Hematopoietic multipotent progenitor cell treated with erythropoietin and hydrocortisone succinate and interleukin-3 and kit ligand, for 6 days (in vitro differentiated cells): ENCODE measurements at places on chromosomes 2 and 18.

DNA sequence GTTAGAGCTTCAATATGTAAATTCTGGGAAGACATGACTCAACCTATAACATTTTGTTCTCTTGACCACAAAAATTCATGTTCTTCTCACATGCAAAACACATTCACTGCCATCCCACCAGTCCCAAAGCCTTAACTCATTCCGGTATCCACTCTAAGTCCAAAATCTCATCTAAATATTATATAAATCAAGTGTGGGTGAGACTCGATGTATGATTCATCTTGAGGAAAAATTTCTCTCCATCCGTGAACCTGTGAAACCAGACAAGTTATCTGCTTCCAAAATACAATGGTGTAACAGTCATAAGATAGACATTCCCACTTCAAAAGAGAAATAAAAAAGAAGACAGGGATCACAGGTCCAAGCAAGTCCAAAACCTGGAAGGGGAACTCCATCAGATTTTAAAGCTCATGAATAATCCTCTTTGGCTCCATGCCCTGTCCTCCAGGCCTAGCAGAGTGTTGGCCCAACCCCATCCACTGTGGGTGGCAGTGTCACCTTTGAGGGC is 101.3 kb downstream of the RAD51AP2 start:
- DNase-seq, result no peak

GRCh38 chr2:25340181-25340921 is 1.4 kb downstream of the DNMT3A start:
- peak; percentile 60 for DNase-seq

DNA sequence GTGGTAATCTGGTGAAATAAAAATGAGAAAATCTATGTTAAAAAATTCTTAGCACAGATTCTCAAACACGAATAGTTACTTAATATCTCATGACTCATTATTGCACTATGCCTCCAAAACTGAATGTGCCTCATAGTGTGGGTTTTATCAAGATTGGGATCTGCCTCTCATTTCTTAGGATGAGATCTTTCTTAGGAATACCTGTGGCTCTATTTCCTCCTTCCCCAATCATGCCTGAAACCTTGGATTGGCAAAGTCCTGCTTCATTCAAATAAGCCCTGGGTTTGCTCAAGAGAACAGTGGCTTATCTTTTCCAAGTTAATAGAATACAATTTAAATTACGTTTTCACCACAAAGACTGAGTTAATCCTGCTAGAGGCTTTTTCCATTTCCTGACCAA is 100.3 kb downstream of the DPP10 start:
- no peak for DNase-seq

GRCh38 chr2:23041443-23041842 is 343.5 kb upstream of the KLHL29 start:
- DNase-seq, result no peak

- no peak for DNase-seq
These were observed 22.4 kb downstream of the PTPN2 start for GRCh38 chr18:12861637-12862036.

- no peak for DNase-seq
These were observed 189.4 kb downstream of the PLCL1 start for GRCh38 chr2:197993830-197994229.

DNA sequence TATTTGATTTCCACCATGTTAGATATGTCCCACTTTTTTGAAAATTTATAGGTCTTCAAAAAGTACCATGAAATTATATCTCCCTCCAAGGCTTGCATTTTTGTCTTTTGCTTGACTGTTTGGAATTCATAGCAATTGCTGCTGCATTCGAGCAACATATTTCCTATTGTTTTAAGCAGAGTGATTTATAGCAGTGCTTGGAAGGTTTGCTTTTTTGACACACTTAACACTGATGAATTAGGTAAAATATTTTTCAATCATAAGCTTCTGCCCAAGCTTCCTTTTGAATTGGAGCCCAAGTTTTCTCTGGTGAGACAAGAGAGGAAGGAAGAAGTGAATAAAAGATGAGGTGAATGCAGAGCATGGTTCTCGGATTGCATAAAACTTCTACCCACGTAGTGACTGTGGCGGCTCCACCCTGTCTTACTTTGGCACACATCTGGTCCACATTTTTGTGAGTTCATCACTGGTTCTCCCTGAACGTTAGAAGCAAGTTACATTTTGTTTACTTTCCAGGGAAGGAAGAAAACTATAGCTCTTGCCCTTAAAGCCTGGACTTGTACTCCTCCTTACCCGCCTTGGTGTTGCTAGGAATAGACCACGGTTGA is 667.0 kb downstream of the TSN start:
- no peak for DNase-seq

GRCh38 chr2:164979113-164979512 is 23.8 kb upstream of the SLC38A11 start:
- no peak for DNase-seq

GRCh38 chr18:8783335-8783993 is 78.1 kb downstream of the MTCL1 start:
- no peak for DNase-seq

- DNase-seq, result no peak
These were observed 290.2 kb downstream of the LPIN1 start for GRCh38 chr2:12036640-12036983.

DNA sequence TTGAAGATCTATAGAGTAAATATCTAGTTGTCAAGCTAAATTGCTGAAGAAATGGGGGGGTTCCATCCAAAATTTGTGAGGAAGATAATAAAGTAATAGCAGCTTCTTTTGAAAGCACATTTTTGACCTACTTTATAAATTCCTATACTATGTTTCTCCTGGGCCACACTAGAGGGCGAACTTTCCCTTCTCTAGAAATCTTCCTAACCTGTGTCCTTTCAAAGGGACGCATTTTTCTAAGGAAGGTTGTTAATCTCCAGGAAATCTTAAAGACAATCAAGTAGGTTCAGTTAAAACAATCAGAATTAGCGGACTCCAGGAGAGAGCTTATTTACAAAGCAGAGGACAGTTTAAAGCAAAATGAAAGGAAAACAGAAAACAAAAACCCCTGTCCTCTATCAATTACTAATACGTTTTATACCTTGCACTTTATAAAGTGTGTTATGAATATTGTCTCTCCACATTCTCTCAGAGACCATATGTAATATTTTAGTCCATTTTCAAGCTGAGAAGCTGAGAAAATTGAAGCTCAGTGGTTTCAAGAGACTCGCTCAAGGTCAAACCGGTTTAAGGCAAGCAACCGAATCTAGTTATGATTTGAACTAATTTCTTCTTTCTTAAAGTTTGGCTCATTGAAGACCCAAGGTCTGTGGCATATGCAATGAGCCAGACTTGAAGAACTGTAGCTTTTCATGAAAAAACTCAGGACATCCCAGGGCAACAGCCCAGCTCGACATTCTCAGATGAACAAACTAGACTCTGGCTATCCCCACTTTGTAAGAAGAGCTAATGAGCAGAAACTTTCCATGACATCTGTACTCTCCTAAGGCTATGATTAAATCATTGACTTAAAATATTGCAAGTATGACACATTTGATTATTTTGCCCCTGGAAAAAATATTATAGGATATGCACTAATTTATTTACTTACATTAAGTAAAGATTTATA is 273.6 kb downstream of the PAX3 start:
- DNase-seq, result peak; percentile 51

- no peak for DNase-seq
These were observed 67.9 kb downstream of the RHOB start for GRCh38 chr2:20514596-20515269.

GRCh38 chr2:208671886-208672680 is 265.5 kb downstream of the PTH2R start:
- DNase-seq, result no peak

- no peak for DNase-seq
These were observed 79.3 kb downstream of the ASAP2 start for GRCh38 chr2:9285921-9286320.

DNA sequence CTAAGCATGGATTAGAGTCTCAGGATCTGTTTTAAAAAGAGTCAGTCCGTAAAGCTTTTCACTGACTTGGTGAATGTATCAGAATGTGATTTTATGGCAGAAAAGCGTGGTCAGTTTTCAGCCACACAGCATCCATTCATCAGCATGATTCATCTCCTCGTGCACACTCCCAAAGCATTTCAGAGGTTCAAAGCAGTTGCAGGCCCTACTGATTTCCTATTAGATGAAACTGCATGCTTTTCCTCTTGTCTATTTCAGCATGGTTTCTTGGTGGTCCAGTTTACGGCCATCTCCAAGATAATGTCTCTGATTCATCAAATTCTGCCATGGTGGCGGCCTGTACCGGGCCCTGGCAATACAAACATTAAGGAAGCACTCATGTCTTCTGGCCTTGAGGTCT is 4.8 kb upstream of the PARD6G start:
- no peak for DNase-seq

GRCh38 chr18:5429681-5430080 is 114.1 kb downstream of the EPB41L3 start:
- no peak for DNase-seq

- no peak for DNase-seq
These were observed 34.9 kb downstream of the TEX44 start for GRCh38 chr2:231627384-231628120.

GRCh38 chr2:109417701-109418335 is 195.9 kb downstream of the SEPTIN10 start:
- DNase-seq, result no peak

DNA sequence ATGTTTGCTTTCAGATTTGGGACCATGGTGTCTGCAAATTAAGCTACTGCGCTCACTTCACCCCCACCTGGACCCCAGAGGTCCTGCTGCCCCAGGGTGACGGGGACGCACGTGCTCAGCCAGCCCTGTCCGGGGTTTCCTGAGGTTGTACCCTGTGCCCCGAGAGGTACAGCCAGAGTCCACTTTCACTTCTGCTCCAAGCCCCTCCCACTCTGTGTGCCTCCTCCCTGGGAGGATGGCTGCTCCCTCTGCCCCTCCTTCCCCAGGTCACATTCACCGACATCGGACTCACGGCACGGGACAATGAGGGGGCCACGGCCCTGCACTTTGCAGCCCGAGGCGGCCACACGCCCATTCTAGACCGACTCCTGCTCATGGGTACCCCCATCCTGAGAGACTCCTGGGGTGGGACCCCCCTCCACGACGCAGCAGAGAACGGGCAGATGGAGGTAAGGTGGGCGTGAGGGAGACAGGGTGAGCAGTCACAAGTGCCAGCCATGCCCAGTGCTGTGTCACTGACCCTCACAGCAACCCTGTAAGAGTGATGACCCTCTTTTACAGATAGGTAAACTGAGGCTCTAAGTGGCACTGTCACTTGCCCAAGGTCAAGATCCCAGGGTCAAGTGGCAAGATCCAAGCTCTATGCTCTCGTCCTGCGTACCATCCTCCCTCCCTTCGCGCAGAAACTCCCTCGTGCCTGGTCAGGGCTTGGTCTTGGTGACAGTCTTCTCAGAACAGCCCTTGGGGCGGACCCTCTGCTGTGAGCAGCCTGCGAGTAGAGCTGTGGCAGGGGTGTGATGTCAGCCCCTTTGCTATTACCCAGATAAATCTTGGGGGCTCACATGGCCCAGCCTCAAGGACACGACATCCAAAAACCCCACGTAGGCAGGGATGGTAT is 7.6 kb downstream of the ESPNL start:
- peak; percentile 22 for DNase-seq

DNA sequence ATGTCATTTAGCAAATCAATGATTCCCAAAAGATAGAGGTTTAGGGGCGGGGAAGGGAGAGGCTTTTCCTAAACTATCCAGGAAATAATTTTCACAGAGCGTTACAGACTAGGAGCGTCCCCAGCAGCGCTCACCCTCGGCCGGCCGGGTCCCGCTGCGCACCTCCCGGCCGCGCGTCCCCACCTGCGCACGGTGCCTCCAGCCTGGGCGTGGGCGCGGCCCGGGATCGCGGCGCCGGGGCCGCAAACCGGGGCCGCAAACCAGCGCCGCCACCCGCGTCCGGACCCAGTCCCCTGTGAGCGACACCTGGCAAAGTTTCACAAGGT is 684 bp upstream of the ZCCHC2 start:
- no peak for DNase-seq

DNA sequence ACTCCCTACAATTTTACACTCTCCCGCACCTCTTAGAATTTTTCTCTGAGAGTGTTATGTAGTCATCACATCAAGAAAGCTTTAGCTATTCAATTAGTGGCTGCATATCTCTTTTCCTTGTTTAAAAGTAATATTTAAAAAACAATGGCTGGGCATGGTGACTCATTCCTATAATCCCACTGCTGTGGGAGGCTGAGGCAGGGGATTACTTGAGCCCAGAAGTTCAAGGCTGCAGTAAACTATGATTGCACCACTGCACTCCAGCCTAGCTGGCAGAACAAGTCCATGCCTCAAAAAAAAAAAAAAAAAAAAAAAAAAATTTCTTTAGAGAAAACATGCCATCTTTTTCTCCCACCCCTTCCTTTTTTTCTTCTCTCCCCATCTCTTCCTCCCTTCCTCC is 44.3 kb downstream of the AQP4 start:
- DNase-seq, result no peak

DNA sequence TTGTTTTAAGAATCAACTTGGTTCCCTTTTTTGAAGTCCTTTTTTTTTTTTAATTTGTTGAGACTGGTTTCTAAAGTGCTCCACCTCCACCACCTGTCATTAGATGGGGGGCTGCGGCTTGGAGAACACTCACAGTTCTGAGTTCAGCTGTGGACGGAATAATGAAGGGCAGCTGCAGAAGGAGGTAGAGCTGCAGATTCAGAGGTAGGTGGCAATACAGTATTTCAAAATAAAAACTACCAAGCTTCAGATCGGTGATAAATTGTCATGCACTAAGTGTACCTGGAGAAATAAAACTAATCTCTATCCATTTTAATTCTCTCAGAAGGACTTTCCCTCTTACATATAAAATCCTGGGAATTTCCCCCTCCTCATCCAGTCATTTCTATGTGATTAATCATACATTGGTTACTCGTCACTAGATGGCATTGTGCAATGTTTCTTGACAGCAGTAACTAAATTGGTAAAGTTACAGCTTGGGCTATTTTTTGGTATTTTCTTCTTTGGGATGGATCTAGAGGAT is 81.1 kb upstream of the SLC39A10 start:
- DNase-seq, result peak; percentile 65

- DNase-seq, result peak; percentile 86
These were observed 27.2 kb downstream of the CLUL1 start for GRCh38 chr18:623761-624620.

DNA sequence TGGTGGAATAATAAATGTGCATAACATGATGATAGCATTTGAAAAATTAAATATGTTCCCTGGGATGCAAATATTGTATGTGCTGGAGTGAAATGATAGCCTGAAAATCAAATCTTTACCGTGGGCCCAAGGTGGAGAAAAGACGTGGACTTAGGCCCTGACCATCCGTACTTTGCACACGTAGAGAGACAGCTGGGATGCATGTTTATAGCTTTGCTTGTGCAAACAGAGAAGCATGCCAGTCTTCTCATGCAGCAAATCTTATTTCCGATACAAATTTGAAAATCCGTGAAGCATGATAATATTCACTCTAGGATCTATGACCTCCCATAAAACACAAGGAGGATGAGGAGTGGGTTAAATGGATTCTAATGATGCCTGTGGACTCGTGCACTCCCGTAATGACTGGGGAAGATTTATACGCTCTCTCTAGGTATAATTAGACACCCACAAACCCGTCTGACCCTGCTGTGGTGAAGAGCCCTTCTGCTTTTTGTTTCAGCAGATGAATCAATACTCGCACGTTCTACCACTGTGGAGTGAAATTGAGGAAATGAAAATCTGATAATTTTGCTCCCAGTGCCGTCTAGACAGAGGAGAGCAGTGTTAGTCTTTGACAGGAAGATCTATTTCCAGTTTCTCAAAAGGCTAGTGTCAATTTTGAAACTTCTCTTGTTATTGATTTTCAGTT is 810.3 kb upstream of the SALL3 start:
- no peak for DNase-seq
